ENCODE measurements at places on chromosomes 16 and 17.
A peak's percentile ranks its signal among the peaks of the same experiment; 100 is the strongest.

- peak; percentile 42 for DNase-seq
Observed at GRCh38 chr17:8056232-8056975, 17.5 kb downstream of the ALOX15B start.

DNA sequence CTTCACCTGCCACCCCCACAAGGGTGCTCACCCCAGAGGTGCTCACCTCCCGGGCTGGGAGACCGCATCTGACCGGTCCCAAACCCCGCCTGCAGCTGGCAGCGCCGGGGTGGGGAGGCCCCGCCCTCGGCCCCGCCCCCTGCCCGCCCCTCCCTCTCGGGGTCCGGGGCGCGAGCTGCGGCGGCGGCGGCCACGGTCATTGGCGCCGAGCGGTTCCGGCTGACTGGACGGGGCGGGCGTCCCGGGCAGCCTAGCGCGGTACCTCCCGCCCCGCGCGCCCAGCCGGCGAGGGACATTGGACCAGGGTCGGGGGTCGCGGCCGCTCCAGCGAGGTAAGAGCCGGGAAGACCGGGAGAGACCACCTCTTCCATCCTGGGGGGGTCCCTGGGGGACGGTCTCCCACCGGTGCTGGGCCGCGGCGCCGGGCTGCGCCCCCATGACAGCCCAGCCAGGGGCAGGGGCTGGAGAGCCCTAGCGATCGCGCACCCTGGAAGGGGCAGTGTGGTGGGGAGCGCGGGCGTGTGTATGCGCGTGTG lies at the start of gene CACNG5:
Gene CACNG5 (plus strand): TSS at position 199 of the 536 bp plus-strand sequence. CDS start 42,216 bp downstream, outside the sequence.
- DNase-seq, result no peak

GRCh38 chr17:58537266-58537665 lies 22.8 kb upstream of the MTMR4 start:
- DNase-seq, result no peak

GRCh38 chr16:11168386-11169051 lies 87.5 kb downstream of the SOCS1 start:
- DNase-seq, result no peak

- DNase-seq, result no peak
Observed at GRCh38 chr17:48532261-48532660, 1.4 kb upstream of the HOXB1 start.

- no peak for DNase-seq
Observed at GRCh38 chr17:47896672-47897490, 845 bp downstream of the SP2 start.

GRCh38 chr16:85152414-85153030 lies 40.2 kb upstream of the CIBAR2 start:
- no peak for DNase-seq

DNA sequence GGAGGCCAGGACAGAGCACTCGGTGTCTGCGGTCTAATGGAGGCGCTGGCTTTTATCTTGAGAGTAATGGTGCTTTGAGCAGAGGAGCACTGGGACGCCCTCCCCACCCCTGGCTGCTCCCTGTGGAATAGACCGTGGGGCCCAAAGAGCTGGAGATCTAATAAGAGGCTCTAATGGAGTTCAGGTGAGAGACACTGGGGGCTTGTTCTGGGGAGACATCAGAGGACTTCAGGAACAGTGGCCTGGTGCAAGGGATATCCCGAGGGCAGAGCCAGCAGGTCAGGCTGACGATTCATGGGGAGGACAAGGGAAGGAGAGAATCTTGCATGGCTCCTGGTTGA lies 9.5 kb upstream of the KRT19 start:
- DNase-seq, result no peak

DNA sequence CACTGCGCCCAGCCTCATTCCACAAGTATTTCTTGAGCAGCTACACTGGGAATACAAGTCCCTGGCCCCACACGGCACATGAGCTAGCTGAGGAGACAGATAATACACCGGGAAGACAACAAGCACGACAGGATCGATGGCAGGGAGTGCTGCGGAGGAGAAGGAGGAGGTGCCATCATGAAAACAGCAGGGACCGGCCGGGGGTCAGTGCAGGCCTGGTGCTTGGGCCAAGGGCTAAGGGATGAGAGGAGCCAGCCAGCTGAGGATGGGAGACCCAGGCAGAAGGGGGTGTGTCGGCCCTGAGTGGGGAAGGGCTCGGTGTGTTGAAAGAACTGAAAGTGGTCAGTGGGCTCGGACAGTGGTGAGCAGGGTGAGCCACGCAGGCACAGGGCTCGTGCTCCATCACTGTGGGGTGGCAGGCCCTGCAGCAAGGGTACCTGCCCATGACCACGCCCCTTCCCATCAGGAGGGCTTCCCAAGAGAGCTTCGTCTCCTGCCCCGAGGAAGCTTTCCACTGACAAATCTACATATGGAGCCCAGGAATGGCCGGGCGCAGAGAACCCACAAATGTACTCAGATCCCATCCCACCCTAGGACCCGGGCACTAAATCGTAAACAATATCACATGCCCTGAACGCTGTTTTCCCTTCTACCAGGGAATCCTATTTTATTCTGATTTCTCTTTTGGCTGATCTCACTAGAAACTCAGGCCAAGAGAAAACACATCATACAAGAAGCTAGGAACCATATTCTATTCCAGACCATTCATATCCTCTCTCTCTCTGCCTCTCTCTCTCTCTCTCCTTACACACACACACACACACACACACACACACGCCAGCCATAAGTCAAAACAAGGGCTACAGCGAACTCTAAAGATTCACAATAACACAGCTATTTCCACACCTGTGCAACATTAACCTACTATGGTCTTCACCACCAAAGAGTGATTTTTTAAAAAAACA lies 50.7 kb upstream of the TNRC6C start:
- DNase-seq, result no peak

- DNase-seq, result no peak
Observed at GRCh38 chr16:49484451-49484849, 110.8 kb downstream of the C16orf78 start.

GRCh38 chr17:64540118-64540776 lies 33.5 kb downstream of the CEP95 start:
- DNase-seq, result no peak

GRCh38 chr16:89549007-89549700 lies 11.3 kb upstream of the RPL13 start:
- DNase-seq, result no peak

GRCh38 chr16:85473323-85473722 lies 139.8 kb upstream of the GSE1 start:
- DNase-seq, result no peak

DNA sequence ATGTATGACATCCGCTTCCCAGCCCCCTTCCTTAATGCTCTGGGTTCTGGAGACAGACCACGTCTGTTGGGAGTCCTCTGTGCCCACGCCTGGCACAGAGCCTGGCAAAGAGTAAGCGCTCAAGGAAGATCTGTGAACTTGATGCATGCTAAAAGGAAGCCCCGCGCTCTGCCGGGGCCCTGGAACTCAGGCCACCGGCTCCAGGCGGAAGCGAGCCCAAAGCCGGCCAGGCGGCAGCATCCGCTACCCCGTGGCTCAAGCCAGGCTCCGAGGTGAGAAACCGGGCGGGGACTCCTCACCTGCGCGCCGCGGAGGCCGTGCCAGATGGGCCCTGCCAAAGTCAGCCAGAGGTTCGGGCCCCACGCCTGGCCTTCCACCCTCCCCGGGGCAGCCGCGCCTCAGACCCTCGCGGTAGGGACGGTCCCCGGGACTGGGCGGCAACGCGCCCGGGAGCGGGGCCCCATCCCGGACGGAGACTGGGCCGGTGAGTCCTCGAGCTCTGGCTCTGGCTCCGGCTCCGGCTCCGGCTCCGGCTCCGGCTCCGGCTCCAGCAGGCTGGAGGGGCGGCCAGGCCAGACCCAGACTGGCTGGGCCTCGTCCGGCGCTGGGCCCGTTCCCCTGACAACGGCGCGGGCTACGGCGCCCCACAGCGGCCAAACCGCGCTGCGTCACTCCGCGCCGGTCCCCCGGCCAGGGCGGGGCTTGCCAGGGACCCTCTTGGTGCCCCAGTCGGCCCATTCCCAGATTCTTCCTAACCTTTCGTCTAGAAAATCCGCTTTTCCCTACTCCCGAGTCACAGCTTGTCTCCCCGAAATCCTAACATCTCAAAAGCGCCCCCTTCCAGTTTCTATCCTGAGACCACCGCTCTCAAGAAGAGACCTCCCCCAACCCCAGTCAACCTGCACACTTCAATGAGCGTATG lies at the start of gene ZDHHC1:
Gene ZDHHC1 (minus strand): TSS at position 606 of the 922 bp plus-strand sequence. CDS start 8,702 bp downstream, outside the sequence.
- DNase-seq, result no peak

DNA sequence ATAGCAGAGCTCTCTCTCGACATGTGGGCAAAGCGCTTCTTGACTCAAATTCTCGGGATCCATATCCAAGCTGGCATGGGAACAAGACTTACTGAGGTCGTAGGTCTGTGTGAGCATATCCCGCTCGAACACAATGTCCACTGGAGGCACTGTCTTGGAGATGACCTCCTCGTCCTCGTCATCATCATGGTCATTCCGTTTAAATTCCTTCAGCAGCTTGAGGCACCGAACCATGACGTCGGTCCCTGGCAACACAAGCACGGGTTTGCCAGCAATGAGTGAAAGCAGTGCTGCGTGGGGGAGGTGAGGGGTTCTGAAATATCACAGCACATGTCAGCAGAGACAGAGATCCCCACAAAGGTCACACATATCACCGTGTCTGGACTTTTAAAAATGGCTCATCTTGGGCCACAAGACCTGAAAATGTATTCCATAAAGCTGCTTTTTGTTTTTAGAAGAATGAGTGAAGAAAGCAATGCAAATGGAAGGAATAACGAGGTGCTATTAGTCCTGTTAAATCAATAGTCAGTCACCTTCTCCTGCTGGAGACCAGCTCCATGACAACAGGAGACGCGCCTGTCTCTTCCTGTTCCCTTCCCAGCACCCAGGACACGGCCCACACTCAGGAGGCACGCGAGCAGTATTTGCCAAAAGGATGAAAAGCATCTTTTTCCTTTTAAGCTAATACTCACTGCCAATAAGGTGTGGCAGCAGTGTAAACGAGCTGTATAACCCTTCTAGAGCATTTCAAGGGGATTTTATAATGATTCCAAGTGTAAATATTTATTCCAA lies 37.9 kb downstream of the GTF3C1 start:
- DNase-seq, result no peak

Measured in hematopoietic multipotent progenitor cell treated with erythropoietin and hydrocortisone succinate and interleukin-3 and kit ligand, for 8 days (in vitro differentiated cells).